K562 (cell line): ENCODE measurements at places on chromosomes 5 and 9. TPM values are rescaled to one million over a fixed set of nuclear protein-coding genes. Genes with fewer than 3 reads are reported as not detected.

GRCh38 chr9:131467214-131467935 lies 35.3 kb upstream of the POMT1 start:
- no peak for DNase-seq

DNA sequence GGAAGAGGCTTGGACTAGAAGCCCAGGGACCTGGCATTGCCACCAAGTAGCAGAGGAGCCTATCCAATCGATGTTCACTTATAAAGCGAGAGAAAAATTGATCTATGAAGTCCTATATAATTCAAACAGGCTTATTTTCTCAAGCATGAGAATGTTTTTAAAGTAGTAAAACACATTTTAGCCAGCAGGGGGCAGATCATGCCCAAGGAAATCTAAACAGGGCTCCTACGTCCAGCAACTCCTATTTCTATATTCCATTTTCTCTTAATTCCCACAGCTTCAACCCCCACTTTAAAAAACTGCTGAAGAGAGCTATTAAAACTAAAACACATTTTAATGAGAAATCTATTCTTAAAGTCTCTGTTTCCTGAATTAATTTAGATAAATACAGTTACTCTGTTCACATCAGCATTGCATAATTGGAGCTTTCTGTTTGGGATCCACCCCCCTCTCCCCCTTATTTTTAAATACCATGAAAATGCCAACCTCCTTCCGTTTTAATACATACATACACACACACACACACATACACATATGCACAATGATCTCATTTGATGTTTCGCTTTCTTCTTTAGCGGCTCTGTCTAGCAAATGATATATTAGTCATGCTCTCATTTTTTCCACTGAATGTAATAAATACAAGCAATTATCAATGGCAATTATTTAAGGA lies 144.9 kb downstream of the MYO10 start:
- DNase-seq = peak; percentile 55

GRCh38 chr5:44747396-44747795 lies 61.4 kb upstream of the MRPS30 start:
- DNase-seq = no peak

- DNase-seq = no peak
Measured at GRCh38 chr5:67286006-67286405, 89.4 kb upstream of the CD180 start.

DNA sequence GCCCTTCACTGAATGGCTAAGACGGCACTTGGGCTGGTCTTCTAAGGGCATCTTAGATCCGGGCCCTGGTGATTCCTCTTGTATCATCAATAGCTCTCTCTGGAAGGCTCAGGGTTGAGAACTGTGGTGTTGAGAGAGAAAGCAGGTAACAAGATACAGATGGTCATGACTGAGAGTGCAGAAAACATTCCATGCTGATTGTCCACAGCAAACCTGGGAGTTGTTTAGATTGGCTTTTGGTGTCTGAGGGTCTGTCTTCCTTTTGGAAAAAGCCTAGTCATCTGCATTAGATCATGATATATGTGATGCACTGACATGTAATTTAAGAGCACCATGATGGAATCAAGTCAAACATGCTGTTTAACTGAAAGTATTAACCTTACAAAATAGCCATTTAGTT lies 331.9 kb downstream of the ADAMTS6 start:
- DNase-seq = no peak

DNA sequence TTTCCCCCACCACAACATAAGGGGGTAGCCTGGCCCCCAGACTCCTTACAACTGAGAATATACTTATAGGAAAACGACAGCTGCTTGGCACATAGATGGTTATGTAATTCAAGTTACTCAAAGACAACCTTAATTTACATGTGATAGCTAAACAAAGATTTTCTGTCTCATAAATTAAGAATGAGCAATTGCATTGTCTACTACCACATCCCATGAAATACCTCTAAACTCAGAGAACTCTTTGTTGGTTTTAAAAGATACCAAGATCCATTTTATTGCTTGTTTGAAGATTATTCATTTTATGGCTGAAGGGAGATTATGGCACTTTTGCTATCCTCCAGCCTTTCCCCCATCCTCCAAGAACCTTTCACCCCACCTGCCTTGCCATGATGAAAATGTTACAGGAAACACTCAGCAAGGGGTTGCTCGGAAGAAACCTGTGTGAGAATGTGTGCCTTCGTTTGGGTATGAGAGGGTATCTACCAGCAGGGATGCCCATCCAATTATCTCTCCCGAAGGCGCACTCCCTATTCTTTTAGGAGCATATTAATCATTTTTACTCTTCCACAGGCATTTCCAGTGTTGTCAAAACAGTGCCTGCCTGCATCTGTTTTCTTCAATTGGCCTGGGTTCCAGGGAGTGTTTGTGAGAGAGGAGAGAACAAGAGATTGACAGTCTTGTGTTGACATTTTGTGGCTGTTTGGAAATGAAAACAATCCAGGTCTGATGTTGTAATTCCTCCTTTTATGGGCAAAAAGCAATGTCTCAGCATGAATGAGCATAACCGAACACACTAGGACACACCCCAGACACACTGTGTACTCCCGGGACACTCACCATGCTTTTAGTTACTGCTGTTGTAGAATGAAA lies 208.0 kb upstream of the ANKRD55 start:
- no peak for DNase-seq

GRCh38 chr5:54881286-54882005 lies 103.9 kb downstream of the ESM1 start:
- no peak for DNase-seq

- no peak for DNase-seq
Measured at GRCh38 chr9:124869986-124870560, 8.1 kb downstream of the ARPC5L start.

DNA sequence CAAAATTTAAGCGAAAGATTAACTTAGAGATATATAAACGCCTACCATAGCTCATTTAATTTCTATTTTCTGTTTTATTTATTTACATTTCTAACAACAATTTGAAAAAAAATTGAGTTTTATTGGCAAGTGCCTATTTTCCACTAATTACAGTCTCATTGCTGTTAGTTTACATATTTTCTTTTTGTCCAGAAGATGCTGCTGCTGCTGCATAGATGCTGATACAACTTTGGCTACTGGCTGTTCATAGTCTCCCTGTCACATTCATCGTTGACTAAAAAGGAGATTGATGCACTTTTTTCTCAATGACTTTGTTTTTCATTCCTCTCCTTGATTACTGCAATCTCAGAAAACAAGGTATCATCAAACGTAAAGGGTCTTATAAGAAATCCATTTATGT lies 235.4 kb downstream of the CDH9 start:
- DNase-seq = no peak

GRCh38 chr9:6973762-6974161 lies 216.0 kb downstream of the KDM4C start:
- no peak for DNase-seq

DNA sequence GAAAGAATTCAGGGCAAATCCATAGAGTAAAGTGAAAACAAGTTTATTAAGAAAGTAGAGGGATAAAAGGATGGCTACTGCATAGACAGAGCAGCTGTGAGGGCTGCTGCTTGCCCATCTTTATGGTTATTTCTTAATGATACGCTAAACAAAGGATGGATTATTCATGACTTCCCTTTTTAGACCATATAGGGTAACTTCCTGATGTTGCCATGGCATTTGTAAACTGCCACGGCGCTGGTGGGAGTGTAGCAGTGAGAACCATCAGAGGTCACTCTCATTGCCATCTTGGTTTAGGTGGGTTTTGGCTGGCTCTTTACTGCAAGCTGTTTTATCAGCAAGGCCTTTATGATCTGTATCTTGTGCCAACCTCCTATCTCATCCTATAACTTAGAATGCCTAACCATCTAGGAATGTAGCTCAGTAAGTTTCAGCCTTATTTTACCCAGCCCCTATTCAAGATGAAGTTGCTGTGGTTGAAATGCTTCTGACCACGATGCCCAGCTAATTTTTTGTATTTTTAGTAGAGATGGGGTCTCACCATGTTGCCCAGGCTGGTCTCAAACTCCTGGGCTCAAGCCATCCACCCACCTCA lies 42.1 kb downstream of the RFK start:
- no peak for DNase-seq

GRCh38 chr5:175148636-175149172 lies 295.3 kb downstream of the DRD1 start:
- no peak for DNase-seq

DNA sequence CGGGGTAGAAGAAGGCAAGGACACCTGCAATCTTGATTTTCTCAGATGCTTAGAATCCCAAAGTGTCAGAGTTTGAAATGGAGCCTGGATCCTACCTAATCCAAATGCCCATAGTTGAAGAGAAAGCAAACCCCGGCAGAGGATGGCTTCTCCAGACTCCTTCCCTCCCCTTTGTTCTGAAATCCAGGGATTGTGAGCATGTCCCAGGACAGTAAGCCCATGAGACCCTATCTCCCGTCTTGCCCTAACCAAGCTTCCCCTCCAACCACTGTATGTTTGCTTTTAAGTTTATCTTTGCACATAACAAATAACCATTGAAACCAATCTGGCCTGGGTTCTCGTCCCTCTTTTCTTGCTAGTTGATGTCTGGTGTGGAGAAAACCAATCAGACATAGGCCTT lies 78.3 kb upstream of the NIPAL4 start:
- DNase-seq = no peak

DNA sequence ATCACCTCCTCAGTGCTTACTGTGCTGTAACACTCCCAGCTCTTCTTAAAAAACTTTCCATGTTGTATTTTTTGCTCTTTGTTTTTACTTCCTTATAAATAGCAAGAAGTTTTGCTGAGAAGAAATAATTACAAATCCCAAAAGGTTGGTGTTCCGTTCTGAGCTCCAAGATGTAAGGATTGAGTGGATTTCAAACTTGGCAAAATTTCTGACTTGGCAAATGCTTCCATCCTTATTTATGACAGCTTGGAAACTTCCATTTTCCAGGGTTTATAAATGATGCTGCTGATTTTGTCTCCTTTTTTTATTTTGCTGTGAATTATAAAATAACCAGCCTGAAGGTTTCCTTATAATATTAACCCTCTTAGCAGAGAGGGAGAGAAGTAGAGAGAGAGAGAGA lies 151.9 kb downstream of the NTRK2 start:
- no peak for DNase-seq

GRCh38 chr9:128603697-128604096 lies 51.3 kb downstream of the SPTAN1 start:
- no peak for DNase-seq

- DNase-seq = no peak
Measured at GRCh38 chr9:107158321-107158720, 124.8 kb upstream of the RAD23B start.

DNA sequence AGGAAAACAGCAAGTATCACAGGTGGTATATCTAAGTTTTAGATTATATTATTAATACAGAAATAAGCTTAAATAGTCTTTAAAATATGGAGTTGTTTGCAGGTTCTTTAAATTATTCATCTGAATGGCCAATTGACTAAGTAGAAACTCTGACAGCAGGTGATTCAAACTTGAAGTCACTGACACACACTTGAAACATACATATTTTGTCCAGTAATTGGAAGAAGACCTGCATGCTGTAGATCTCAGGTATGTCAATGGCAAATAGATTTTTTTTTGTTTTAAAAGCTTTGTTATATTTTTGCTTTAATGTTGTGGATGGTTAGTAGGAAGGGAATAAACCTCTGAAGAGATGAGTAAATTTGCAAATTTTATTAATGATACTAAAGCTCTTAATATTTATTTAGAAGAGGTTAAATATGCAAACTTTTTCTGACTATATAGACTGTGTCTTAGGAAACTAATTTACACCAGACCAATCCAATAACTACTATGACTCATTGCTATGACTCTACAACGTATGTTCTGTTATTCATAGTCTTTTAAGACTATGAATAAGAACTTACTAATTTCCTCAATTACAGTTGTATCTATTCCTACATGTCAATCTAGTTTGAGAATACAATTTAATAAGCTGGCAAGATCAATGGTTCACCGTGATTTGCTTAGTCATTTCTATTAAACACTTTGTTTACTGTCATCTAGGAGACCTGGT lies 53.9 kb upstream of the RORB start:
- DNase-seq = no peak

- no peak for DNase-seq
Measured at GRCh38 chr9:14136646-14137370, 177.1 kb downstream of the NFIB start.

DNA sequence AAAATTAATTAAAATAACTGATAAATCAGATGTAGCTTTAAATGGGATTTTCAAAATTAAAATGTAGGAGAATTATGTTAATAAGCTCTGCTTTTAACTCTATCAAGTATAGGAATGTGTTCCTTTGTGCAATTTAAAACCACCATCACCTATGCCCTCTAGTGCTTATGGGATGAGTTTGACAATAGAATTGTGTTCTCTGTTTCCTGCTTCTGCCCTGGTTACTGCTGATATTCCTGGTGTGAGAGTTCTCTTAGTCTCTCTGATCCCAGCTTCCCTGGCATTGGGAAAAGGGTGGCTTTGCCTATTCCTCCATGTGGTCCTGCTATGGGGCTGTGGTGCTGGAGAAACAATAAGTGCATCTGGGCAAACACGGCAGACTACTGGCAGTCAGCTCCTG lies 8.1 kb downstream of the LRRTM2 start:
- no peak for DNase-seq

The LMX1B gene
- total RNA-seq = not detected in 2 replicates

The OBP2B gene
- not detected in 2 replicates for total RNA-seq

The CYLC2 gene
- not detected in 2 replicates for total RNA-seq

The CSF1R gene
- 0.20 and 0.22 TPM in 2 replicates for total RNA-seq

The LRRC19 gene
- not detected in 2 replicates for total RNA-seq

The SCGB3A2 gene
- 0.35 TPM in 1 of 2 replicates, not detected in the other for total RNA-seq

The ARL14EPL gene
- 0.09 and 0.20 TPM in 2 replicates for total RNA-seq
